ENCODE measurements at places on chromosomes 4 and X. TPM values are rescaled to one million over a fixed set of nuclear protein-coding genes. Genes with fewer than 3 reads are reported as not detected.

DNA sequence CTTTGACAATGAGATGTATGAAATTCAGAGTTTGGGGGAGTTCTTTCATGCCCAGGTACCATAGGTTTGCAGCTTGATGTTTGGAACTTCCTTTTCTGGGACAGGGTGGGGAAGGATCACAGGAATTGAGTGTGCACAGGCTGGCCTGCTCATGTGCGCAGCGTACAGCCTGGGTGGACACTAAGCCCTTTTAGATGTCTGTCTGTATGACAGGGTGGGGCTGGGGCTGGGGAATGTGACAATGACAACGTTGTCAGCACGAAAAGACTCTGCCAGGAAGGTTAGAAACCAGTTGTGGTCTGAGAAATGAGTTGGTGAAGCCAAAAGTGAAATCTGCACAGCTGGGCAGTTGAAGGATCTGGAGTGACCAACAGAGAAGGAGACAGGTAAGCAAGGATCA, 47.4 kb downstream of the WWC2 start:
- peak; percentile 41 for DNase-seq

MAGEC1 gene
- total RNA-seq = not detected

DNA sequence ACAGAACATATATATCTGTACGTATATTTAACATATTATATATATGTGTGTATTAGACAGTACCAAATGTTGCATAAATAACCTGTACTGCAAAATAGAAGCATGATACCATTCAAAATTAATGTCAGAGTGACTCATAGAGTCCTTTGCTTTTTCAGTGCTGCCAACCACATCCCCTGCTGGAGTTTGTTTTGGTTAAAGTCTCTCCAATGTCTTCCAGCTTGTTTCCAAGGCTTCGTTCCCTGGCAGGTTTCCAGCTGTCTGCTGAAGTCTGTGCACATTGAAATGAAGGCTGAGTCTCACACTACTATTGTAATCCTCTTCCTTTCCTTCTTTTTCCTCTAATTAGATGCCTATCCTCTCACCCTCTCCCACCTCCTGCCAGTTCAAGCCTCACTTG, 14.9 kb downstream of the NRK start:
- DNase-seq = peak; percentile 55

GPR34 gene
- total RNA-seq = 5.6 TPM

AADAT gene
- total RNA-seq = 3.1 TPM

- DNase-seq = no peak
Observed at GRCh38 chr4:156948738-156949137, 22.9 kb downstream of the PDGFC start.

GRCh38 chrX:103780336-103781061, 3.9 kb downstream of the PLP1 start:
- DNase-seq = no peak

NEIL3 gene
- total RNA-seq = 0.19 TPM

- no peak for DNase-seq
Observed at GRCh38 chrX:8010105-8010504, 82.9 kb upstream of the PNPLA4 start.

DNA sequence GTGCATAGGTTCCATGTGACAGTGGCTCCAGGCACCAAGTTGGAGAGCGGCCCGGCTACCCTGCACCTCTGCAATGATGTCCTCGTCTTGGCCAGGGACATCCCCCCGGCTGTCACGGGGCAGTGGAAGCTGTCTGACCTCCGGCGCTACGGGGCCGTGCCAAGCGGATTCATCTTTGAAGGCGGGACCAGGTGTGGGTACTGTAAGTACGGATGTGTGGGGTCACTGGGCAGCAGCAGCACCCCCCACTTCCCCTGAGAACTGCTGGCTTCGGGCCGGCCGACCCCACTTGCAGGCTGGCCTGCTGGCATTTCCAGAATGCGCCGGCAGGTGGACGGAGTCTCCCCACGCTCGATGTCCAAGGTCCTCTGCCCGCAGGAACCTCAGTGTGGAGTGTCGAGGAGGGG, 13.2 kb downstream of the DOK7 start:
- peak; percentile 21 for DNase-seq

DNA sequence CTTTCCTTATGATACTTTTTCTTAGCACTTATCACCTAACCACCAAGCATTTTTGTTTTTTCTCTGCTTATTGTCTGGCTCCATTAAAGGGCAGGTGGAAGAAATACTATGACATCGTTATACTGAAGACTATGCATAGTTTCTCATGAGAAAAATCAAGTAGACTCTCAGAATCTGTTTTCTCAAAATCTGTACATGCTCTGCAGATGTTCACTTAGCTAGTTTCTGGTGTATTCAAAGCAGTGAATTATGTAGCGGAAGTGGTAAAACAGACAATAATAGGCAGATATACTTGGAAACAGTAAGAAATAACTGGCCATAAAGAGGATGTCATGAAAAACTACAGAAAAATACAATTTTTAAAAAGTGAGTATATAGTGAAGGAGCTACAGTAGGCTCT, 146.0 kb downstream of the STIM2 start:
- no peak for DNase-seq

SCML2 gene
- 1.1 TPM for total RNA-seq

SSX4 gene
- total RNA-seq = not detected

GRCh38 chr4:117328333-117328732, 243.0 kb upstream of the TRAM1L1 start:
- no peak for DNase-seq

All from heart left ventricle (tissue), 16 donors.